ENCODE measurements at places on chromosomes 16 and 17.
A peak's percentile ranks its signal among the peaks of the same experiment; 100 is the strongest.

GRCh38 chr17:28485049-28485448, 11.6 kb downstream of the SLC13A2 start:
- no peak for DNase-seq

DNA sequence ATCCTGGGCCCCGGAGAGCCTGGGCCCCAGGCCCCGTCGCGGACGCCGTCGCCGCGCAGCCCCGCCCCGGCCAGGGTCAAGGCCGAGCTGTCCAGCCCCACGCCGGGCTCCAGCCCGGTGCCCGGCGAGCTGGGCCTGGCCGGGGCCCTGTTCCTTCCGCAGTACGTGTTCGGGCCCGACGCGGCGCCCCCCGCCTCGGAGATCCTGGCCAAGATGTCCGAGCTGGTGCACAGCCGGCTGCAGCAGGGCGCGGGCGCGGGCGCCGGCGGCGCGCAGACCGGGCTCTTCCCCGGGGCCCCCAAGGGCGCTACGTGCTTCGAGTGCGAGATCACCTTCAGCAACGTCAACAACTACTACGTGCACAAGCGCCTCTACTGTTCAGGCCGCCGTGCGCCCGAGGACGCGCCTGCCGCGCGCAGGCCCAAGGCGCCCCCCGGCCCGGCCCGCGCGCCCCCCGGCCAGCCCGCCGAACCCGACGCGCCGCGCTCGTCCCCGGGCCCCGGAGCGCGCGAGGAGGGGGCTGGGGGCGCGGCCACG, 36.8 kb upstream of the ZC3H18 start:
- no peak for DNase-seq

- DNase-seq, result no peak
Observed at GRCh38 chr16:64730261-64730660, 391.6 kb downstream of the CDH11 start.

DNA sequence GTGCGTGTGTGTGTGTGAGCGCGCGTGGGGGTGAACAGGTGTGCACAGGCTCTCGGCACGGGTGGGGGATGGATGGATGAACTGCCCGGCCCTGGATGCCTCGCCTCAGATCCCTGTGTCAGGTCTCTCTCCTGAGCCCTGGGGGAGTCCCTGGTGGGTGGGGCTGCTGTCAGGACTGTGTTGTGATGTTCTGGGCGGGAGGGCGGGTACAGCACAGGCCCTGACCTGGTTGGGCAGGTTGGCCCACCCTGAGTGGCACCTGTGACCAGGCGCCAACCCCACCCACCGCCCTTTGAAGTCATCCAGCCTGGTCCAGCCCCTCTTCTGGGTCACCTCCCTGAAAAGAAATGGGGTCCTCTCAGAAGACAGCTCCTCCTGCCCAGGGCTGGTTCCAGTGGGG, 41.6 kb upstream of the TAC4 start:
- no peak for DNase-seq

GRCh38 chr17:36777118-36777517, 160.2 kb upstream of the LHX1 start:
- no peak for DNase-seq

DNA sequence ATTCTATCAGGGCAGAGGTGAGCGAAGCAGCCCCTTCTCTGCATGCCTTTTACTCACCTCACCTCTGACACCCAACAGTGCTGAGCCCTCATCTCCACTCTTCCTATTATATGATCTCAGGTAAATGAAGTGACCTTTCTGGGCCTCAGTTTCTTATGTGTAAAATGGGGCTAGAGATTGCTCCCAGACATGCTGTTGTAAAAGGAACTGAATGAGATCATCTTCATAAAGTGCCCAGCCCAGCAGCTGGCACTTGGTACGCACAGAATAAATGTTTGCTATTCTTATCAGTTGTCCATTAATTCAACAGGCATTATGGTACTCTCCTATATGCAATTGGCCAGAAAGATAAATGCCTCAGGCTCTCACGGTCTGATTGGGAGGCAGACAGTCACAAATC, 4.5 kb upstream of the GALK1 start:
- DNase-seq, result no peak

- peak; percentile 97 for DNase-seq
Observed at GRCh38 chr17:57892820-57893595, 43.2 kb upstream of the MRPS23 start.

DNA sequence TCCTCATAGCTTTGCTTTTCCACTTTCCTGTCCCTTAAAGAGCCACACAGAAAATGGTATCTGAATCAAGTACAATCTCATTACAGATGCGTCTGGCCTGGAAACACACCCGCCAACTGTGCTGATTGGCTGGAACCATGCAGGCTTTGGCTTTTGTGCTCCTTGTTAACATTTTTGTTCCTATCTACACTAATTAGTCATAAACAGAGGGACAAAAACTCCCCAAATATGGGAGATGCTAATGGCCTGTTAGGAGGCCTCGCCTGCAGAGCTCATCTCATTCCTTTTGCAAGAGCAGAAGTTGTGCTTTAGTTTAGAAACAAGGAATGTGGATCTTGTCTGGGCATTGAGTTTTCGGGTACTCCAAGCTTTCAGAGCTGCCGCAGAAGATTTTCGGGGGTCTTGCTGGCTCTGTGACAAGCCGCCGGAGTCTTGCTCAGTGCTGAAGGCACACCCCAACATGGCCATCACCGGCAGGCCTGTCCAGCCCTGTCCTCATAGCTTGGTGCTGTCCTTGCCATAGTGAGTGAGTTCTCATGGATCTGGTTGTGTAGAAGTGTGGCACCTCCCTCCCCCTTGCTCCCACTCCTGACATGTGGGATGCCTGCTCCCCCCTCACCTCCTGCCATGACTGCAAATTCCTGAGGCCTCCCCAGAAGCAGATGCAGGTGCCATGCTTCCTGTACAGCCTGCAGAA, 69.8 kb downstream of the METRNL start:
- no peak for DNase-seq

GRCh38 chr16:9837481-9837880, 344.7 kb downstream of the GRIN2A start:
- no peak for DNase-seq

DNA sequence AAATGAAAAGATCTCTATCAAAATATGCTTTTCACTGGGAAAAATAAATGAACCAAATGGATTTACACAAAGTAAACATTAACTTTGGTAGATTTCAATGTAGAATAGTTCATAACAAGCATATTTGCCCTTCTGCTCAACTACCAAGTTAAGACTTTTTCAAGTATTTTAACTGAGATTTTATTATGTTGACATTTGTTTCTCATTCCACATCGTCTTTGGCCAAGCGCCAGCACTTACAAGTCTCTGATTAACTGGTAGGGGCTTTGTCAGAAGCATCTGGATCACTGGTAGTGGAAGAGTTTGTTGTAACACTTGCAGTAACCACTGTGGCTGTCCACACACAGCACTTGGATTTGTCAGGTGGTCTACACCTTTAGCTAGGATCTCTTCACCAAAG, 22.9 kb downstream of the SLFN12L start:
- no peak for DNase-seq

GRCh38 chr17:67262435-67263117, 17.6 kb upstream of the HELZ start:
- no peak for DNase-seq

DNA sequence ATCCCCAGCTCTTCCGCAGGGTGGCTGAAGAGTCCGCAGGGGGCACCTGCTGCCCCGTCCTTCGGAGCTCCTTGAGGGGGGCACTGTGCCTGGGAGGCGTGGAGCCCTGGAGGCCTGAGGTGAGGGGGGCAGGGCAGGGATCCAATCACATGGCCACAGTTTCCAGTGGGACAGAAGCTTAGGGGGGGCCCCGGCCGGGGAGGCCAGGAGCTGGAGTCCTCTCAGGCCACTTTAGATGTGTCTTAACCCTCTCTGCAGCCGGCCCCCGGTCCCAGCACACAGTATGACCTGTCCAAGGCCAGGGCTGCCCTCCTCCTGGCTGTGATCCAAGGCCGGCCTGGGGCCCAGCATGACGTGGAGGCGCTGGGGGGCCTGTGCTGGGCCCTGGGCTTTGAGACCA, 10.8 kb downstream of the ZNF213 start:
- no peak for DNase-seq

DNA sequence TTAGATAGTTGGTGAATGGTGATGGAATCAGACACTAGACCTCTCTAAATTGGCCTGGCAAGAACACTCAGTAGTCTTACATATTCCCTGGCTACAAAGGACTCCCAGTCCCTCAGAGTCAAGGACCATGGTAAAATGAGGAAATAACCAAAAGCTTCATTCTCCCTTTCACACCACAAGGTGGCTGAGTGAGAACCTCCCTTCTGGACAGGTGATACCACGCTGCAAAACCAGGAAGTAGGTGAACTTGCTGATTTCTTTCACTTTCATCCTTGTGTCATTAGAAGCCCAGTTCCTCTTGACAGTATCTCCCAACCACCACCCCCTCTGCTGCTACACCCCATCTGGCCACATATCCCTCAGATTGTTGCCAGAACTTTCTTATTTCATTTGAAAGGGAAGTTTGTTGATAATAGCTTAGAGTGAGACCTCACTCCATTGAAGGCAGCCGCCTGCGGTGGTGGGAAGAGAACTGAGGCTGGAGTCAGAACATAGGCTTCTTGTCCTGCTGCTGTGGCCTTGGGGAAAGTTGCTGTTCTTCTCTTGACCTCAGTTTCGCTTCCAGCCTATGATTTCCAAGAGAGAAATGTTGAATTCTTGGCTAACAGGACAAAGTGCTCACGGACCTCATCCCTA, 290.6 kb upstream of the CCL2 start:
- no peak for DNase-seq

GRCh38 chr17:58330997-58331814, 2.6 kb upstream of the TSPOAP1 start:
- DNase-seq, result no peak

DNA sequence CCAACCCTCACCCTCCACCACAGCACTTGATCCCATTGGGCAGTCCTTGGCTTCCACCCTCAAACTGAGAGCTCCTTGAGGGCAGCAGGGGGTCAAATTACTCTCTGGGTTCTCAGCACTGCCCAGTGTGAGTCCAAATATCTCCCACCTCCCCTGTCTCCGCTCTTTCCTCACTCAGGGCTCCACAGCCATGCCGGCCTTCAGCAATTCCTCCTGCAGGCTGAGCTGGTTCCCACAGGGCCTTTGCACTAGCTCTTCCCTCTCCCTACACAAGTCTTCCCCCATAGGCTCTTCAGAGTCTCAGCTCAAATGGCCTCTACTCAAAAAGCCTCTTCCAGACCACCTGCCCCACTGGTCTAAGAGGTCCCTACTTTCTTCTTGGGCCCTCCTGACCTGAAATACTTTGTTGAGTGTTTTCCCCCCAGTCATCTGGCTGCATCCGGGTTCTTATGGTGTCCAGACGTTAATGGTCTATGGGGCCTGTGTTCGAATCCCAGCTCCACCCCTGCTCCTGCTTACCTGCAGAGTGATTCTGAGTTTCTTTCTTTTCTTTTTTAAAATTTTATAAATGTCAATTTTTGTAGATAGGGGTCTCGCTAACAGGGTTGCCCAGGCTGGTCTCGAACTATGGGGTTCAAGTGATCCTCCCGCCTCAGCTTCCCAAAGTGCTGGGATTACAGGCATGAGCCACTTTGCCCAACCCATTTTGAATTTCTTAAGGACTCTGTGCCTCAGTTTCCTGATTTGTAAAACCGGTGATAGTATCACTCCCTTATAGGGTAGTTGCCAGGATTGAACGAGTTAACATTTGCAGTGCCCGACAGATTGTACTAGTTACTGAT, 973 bp upstream of the IL4R start:
- no peak for DNase-seq

GRCh38 chr16:85081038-85081437, 31.2 kb downstream of the CIBAR2 start:
- no peak for DNase-seq

- DNase-seq, result no peak
Observed at GRCh38 chr17:57016764-57017116, 38.8 kb downstream of the SCPEP1 start.

GRCh38 chr17:32161506-32162365, 19.4 kb downstream of the RHOT1 start:
- no peak for DNase-seq

- no peak for DNase-seq
Observed at GRCh38 chr16:53626811-53627210, 76.8 kb downstream of the RPGRIP1L start.

GRCh38 chr17:77098884-77099545, 41.8 kb upstream of the SEC14L1 start:
- peak; percentile 42 for DNase-seq

All from AG04449 (cell line).